ENCODE measurements at places on chromosomes 7 and 10.

GRCh38 chr10:129877773-129878371 lies 86.2 kb downstream of the EBF3 start:
- DNase-seq, result no peak

GRCh38 chr7:16728811-16729210 lies 24.7 kb upstream of the TSPAN13 start:
- no peak for DNase-seq

- no peak for DNase-seq
Measured at GRCh38 chr10:103353281-103353680, 2.3 kb upstream of the PCGF6 start.

DNA sequence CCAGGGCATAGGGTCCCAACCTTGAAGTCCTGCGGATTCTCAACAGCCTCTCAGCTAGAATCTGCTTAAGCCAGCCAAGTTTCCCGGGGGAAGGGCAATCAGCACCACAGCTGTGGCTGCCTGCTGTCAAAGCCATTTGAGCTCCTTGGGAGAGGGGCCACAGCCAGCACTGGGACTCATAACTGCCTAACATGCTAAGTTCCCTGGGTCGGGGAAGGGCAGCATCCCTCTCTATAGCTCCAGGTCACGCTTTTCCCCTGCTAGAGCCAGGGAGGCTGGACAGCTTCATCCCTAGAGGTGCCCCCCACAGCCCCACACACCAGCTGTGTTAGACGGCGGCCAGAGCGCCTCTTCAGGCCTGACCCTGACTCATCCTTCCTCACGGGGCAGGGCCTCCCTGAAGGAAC lies 49.6 kb upstream of the PDE1C start:
- DNase-seq, result no peak

DNA sequence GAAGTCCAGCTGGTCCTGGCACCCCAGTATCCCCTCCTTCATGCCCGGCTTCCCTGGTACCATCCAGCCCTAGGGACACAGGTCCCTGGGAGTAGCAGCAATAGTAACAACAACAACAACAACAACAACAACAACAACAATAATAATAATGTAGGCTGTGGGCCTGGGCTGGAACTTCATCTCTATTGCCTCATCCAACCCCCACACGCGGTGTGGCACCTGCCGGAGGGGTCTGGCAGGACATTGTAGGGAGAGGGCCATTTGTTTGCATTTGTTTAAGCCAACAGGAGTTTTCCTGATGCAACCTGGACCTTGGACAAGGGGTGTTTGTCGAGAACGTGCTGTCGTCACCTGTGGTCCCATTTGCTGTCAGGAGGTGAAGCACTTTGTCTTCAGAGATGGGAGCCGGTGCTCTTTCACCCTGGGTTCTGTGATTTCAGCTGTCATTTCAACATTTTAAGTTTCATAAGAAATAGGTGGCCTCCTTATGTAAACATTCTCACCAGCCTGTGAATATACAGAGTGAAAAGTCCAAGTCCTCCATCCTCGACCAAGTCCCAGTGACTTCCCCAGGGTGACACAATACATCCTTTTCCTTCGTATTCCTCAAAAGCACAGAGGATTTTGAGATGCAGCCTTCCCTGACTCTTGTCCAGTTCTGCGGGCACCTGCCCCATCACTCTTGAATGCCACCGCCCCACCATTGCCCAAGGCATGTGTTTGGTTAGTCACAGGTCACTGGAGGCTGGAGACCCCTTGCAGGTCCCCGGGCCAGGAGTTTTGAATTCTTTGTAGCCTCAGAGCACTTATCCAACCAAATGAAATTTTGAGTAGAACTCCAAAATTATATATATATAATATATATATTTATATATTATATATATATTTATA lies 9.2 kb downstream of the LHPP start:
- DNase-seq, result no peak

DNA sequence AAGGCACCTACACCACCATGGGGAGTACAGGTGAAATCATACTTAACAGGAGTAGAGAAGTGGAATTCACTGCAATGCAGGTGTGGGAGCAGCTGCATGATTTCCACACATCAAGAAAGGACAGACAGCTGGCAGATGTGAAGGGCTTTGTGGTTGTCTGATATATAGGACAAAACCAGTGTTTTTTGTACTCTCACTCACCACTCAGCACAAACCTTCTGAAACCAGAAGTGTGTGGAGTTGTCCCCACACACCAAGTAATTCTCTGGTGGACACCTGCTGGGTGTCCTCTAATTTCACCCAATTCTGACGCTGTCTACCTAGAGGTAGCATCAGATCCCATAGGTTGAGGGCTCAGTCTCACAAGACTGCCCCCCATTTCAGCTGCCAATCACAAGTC lies 327.7 kb upstream of the KMT2E start:
- no peak for DNase-seq

GRCh38 chr10:13788711-13789447 lies 202.1 kb downstream of the PRPF18 start:
- DNase-seq, result no peak

DNA sequence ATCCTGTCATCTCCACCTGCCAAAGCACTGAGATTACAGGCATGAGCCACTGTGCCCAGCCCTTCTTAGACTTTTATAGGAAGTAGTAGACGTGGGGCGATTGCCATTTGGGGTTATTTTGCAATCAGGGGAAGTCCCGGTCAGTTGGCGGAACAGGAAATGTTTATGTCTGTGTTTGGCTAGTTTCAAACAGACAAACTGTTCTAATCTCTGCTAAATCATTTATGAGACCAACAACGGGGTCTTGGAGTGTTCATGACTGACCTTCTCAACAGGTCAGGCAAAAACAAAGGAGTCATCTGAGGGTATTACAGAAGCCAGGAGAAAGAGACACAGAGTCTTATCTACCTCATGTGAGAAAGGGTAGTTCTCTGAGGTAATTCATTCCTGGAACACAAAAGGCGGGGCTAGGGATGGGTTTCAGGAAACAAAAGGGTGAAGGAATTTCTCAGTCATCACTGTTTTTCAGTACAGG lies 6.6 kb upstream of the TPK1 start:
- DNase-seq, result no peak

- DNase-seq, result peak; percentile 85
Measured at GRCh38 chr10:131453721-131454634, 142.5 kb upstream of the TCERG1L start.

GRCh38 chr10:102744374-102745051 lies 765 bp downstream of the WBP1L start:
- DNase-seq, result no peak

- DNase-seq, result no peak
Measured at GRCh38 chr7:148371280-148371937, 219.2 kb upstream of the C7orf33 start.

- no peak for DNase-seq
Measured at GRCh38 chr7:95342642-95343307, 18.4 kb upstream of the PON1 start.

- no peak for DNase-seq
Measured at GRCh38 chr7:1532456-1533254, 2.2 kb downstream of the MAFK start.

GRCh38 chr7:154415709-154416399 lies 363.7 kb downstream of the DPP6 start:
- no peak for DNase-seq

GRCh38 chr10:48948470-48949037 lies 8.9 kb upstream of the LRRC18 start:
- DNase-seq, result no peak

- no peak for DNase-seq
Measured at GRCh38 chr10:70430493-70431445, 10.7 kb downstream of the NODAL start.

DNA sequence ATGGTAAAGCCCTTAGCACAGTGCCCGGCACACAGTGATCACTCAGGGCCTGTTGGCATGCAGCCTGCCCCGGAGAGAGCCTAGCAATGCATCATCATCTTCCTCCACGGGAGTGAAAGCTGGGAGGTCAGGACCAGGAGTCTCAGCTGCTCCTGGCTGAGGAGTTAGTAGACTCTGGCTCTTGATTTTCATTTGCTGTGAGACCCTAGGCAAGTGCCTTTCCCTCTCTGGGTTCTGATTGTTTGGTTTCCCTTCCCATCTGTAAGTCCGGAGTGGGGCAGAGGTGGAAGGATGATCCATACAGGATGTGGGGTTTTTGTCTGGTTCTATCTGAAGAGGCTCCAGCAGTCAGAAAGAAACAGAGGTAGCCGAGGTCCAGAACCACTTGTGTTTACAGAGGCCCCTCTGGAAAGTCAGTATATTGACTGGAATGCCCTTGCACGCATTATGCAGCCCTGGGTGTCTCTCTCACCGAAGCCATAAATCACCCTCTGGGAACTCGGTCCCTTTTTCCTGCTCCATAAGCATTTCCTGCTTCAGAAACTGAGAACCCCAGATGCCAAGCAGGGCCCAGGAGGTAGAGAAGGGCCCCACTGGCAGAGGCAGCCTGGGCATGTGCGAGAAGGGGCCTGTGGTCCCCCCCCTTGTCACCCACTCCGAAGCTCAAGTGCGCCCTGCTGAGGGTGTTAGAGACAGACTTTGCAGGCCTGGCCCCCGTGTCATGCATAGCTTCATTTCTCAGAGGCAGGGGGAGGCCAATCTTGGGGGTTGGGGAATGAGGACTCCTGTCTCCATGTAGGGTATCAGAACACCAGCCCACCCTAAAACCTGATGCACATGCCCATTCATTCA lies 8.5 kb downstream of the UNC5B start:
- DNase-seq, result no peak

GRCh38 chr10:73591935-73592699 lies 975 bp upstream of the USP54 start:
- peak; percentile 12 for DNase-seq

GRCh38 chr10:77244286-77244685 lies 393.3 kb downstream of the KCNMA1 start:
- DNase-seq, result no peak

GRCh38 chr7:21468969-21469368 lies 41.1 kb downstream of the SP4 start:
- DNase-seq, result no peak

DNA sequence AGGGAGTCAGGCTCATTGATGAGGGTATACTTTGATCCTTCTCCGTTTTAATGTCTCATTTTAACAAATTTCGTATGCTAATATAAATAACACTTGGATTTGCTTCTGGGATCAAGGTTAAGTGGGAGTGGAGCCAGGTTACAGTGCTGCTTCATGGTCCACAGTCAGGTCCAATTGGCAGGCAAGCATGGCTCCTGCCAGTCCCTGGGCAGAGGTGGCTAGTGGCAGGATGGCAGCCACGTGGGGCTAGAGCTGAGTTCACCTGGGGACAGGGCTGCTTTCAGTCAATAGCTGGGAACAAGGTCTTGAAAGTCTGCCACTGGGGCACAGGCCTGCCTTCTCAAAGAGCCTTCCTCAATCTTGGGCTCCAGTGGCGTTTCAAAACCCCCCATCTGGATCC lies 16.0 kb upstream of the VWA2 start:
- DNase-seq, result no peak

- no peak for DNase-seq
Measured at GRCh38 chr7:73892003-73892999, 31.3 kb downstream of the TMEM270 start.

DNA sequence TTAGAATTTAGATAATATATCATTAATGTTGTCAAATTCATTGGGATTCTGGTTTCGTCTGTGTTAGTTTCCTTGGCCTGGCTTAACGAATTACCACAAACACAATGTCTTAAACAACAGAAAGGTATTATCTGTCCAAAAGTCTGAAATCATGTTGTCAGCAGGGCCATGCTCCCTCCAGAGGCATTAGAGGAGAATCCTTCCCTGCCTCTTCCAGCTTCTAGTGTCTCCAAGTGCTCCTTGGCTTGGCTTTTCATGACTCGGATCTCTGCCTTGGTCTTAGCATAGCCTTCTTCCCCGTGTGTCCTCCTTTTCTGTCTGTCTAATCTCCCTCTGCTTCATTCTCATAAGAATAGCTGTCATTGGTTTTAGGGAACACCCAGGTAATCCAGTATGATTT lies 482.5 kb downstream of the SEMA3D start:
- no peak for DNase-seq

GRCh38 chr7:140568021-140568813 lies 72.4 kb downstream of the DENND2A start:
- DNase-seq, result no peak

DNA sequence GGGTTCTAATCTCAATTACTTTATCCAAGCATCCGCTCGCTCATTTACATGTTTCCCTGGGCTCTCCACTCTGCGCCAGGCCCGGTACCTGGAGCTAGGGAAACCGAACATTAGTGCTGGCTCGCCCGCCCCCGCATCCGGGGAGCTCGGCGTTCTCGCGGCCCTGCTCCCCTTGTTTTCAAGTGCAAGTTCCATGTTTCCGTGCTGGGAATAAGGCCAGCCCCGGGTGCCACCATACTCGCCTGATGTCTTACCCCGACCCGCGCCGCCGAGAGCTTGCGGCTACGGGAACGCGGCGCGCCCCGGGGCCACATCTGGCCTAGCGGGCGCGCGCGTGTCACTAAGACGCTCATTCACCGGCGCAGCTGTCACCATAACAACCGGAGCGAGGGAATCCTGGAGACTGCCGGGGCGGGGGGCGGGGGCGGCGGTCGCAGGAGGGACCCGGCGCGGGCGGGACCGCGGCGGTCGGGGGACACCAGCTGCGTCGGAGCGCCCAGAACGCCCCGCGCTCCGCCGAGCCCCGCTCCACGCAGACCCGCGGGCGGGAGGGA lies at the start of gene NEURL1:
Gene NEURL1 (plus strand): TSS at position 344 of the 554 bp plus-strand sequence. CDS start 683 bp downstream, outside the sequence.
- no peak for DNase-seq

DNA sequence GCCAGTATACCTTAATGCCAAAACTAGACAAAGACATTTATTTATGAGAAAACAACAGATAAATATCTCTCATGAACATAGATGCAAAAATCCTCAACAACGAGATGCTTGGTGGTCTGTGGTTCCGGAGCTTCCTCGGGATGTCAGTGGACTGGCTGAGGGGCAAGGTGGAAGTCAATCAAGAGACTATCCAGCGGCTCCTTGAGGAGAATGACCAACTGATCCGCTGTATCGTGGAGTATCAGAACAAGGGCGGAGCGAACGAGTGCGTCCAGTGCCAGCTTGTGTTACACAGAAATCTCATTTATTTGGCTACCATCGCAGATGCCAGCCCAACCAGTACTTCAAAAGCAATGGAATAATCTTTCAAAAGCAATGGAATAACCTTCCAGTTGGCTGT lies 60.0 kb upstream of the PARD3 start:
- no peak for DNase-seq

GRCh38 chr10:70461397-70462348 lies 16.9 kb upstream of the PALD1 start:
- no peak for DNase-seq

GRCh38 chr7:140074780-140075179 lies 12.0 kb upstream of the PARP12 start:
- no peak for DNase-seq

DNA sequence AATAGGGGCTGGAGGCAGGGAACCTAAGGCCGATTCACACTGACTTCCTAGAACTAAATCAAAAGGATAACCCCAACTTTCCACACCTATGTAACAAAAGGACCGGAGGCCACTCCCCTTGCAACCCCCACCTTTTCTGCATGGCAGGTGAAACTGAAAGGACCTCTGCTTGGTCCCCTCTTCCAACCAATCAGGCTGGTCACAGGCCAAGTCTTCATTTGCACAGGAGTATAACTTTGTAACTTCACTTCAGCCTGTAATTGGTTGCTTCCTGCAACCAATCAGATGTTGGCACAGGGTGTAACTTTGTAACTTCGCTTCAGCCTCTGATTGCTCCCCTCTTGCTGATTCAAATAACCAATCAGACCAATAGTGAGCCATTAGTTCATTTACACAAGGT lies 190.0 kb downstream of the FAM107B start:
- no peak for DNase-seq

Measured in progenitor cell of endocrine pancreas (in vitro differentiated cells).